ENCODE measurements at places on chromosomes 5 and 9. TPM values are rescaled to one million over a fixed set of nuclear protein-coding genes. Genes with fewer than 3 reads are reported as not detected.

TAS2R1 gene
- total RNA-seq: not detected

EFNA5 gene
- 2.1 TPM for total RNA-seq

CDH9 gene
- 0.16 TPM for total RNA-seq

AFAP1L1 gene
- 10.8 TPM for total RNA-seq

NMUR2 gene
- total RNA-seq: not detected

SPATA31E1 gene
- not detected for total RNA-seq

DCTN4 gene
- 38.5 TPM for total RNA-seq

TRIP13 gene
- total RNA-seq: 4.4 TPM

SLC22A4 gene
- total RNA-seq: 3.4 TPM

DMRTA1 gene
- total RNA-seq: 0.90 TPM

GLT6D1 gene
- not detected for total RNA-seq

PROB1 gene
- 0.99 TPM for total RNA-seq

AQP3 gene
- 1.9 TPM for total RNA-seq

IFNA21 gene
- total RNA-seq: not detected

OSTF1 gene
- 27.7 TPM for total RNA-seq

FRMD3 gene
- total RNA-seq: 2.0 TPM

KCNIP1 gene
- total RNA-seq: not detected

DRD1 gene
- total RNA-seq: 0.18 TPM

RIOK2 gene
- total RNA-seq: 24.9 TPM

ITGA2 gene
- 171 TPM for total RNA-seq
